ENCODE measurements at places on chromosomes 11 and 22.

- no peak for DNase-seq
Measured at GRCh38 chr11:84019571-84020194, 733.5 kb upstream of the CCDC90B start.

GRCh38 chr22:49413551-49413950, 414.1 kb downstream of the BRD1 start:
- no peak for DNase-seq

- peak; percentile 73 for DNase-seq
Measured at GRCh38 chr11:61516675-61517572, 8.4 kb downstream of the LRRC10B start.

- no peak for DNase-seq
Measured at GRCh38 chr11:130879836-130880235, 36.4 kb downstream of the SNX19 start.

DNA sequence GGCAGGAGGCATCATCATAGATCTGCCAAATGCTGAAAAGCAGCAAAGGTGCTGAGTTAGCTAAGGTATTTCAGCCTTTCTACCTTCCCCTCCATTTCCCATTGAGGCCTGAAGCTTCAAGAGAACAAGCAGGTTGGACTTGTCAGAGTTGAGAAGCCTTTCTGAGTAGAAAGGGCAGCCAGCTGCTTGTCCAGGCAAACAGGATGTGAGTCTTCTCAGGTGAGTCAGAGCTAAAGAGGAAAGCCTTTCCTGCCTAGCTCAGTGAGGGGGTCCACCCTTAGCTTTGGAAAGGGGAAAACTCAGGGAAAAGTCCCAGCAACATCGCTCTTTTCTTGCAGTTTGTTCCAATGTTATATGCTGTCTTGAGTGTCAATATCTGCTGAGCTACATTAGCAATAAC, 13.2 kb upstream of the MPZL2 start:
- no peak for DNase-seq

GRCh38 chr11:3202759-3203158, 15.9 kb downstream of the MRGPRG start:
- peak; percentile 15 for DNase-seq

DNA sequence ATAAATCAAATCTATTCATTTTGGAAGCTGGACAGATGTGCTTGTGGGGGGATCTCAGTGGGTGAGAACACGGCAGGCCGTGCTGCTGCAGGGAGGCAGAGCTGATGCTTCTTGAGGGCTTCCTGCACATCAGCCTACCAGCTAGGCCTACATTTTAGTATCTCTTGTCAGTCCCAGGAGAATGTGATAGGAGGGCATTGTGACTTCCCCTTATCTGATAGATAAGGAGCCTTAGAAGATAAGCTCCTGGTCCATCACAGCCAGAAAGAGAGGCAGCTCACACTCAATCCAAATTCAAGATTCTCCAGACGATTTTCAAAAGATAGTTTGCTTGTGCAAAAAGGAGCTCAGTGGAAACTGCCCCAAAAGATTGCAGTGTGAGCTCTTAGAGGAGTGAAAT, 89.0 kb downstream of the SHANK2 start:
- DNase-seq: no peak

DNA sequence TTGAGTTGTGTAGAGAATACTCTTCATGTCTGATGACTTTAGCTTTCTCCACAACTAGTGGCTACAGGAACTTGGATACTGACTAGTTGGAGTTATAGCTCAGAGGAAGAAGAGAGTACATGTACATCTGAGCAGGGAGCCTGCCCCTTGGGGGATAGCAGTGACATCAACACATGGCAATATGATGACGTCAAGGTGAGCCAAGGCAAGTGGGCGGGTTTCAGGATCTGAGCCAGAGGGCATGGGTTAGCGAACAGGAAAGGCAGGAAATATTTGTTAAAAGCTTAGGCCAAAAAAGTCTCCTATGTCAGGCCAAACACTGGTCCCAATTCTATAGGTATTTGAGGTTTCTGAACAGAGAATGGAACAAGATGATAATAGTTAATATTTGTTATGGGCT, 42.0 kb upstream of the HORMAD2 start:
- no peak for DNase-seq

GRCh38 chr11:70033711-70034070, 44.4 kb upstream of the ANO1 start:
- DNase-seq: no peak

- no peak for DNase-seq
Measured at GRCh38 chr22:19710769-19711106, 3.6 kb upstream of the SEPTIN5 start.

DNA sequence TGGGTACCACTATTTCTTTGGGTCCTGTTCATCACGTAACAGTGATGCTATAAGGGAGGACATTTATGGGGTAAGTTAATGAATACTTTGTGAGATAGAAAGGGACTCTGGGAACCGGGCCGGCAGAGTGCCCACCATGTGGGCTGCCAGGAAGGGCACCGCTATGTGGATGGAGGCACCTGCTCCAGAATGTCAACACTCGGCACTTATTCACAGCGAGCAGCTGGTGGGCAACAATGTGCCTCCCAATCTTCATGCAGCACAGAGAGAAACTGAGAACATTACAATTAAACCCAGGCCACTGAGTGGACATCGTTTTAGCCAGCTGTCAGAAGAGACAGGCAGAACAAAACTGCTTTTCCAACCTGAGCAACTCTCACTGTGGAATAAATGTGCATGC, 15.8 kb upstream of the ELFN2 start:
- no peak for DNase-seq

- DNase-seq: no peak
Measured at GRCh38 chr22:49880281-49880680, 26.6 kb downstream of the ZBED4 start.

GRCh38 chr11:31767066-31767465, 44.1 kb downstream of the PAX6 start:
- DNase-seq: no peak

DNA sequence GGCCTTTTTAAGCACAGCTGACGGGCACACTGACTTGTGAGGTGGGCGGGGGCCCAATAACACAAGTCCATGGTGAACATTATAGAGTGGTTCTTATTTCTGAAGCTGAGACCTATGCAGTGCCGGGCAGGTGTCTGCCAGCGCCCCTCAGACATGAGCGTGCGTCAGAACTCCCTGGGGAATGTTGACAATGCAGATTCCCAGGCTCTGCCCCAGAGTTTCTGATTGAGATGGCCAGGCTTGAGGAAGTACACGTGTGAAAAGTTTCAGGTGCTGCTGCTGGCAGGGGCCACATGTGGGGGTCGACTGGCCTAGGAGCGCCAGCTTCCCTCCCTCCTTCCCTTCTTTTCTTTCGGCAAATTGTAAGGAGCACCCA, 46.2 kb downstream of the TPCN2 start:
- DNase-seq: no peak

DNA sequence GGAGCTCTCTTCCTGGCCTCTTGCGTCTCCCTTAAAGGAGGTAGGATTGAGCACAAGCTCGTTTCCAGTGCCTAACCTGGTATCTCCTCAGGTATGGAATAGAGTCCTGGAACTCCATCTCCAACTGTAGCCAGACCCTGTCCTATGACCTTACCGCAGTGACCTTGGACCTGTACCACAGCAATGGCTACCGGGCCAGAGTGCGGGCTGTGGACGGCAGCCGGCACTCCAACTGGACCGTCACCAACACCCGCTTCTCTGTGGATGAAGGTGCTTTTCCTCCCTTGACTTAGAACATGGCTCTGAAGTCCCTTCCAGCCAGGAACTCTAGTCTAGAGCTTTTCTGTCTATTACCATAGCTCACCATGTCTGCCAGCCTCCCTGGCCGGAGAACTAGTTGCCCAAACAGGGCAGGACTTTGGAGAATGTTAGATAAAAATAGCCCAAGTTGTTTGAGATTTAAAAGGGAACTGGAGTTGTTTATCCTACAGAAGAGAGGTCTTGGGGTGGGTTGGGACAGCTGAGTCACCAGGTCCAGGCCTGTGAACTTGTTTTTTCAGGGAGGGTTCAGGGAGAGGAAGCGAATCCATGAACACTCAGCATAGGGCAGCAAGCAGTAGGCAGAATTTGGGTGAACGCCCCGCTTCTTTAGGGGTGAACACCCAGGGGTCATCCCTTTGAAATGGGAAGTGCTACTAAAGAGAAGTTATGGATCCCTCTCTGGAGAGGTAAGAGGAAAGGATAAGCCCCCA, 3.3 kb downstream of the IL10RA start:
- no peak for DNase-seq

- no peak for DNase-seq
Measured at GRCh38 chr22:44132724-44133123, 48.0 kb upstream of the PARVG start.

DNA sequence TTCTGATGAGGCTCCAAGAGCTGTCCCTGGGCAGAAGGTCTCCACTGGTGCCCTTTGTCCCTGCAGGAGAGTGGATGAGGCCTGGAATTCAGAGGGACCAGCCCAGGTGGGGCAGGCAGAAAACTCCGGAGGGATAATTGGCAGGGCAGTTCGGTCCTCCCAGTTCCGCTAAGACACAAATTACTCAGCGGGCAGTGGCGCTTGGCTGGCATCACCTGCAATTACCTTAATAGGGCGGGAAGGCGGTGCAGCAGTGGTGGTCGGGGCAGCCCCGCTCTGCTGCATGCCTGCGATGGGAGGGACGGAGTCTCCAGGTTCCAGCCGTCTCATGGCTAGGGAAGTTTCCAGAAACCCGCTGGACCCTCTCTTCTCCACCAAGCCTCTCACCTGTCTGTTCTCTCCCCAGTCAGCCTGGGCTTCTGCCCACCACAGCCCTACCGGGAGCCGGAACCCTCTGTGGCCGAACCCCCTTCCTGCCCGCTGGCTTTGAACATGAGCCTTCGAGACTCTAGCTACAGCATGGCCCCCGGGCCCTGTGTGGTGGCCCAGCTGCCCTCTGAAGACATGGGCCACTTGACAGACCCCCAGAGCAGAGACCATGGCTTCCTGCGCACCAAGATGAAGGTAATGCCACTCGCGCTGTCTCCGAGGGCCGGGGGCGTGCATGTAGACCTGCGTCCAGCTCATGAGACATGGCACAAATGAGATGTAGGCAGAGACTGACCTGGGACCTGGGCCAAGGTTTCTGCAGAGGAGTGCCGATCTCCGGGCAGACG, 7.0 kb downstream of the OVOL1 start:
- DNase-seq: no peak

- DNase-seq: no peak
Measured at GRCh38 chr11:116500947-116501602, 271.7 kb downstream of the BUD13 start.

GRCh38 chr11:44946263-44946662, 4.4 kb downstream of the TP53I11 start:
- no peak for DNase-seq

DNA sequence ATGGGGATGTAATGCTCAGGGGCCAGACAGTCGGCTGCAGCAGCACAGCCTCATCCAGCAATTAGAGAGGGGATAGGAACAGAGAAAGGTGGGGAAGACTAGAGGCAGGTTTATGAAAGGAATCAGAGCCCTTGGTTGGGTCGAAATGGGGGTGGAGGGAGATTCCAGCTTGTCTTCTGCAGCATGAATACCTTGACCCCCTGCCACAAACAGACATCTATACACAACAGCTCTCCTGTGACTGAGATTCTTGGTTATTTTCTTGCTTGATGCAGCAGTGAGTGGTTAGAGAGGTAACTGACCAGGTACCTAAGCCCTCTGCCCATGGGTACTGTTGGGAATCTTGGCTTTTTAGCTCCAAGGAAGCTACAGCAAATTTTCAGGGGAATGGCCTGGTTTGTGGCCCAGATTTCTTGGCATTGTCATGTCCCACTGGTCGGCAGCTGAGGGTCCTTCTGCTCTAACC, at the start of gene TRIM49D1:
TRIM49D1 (minus strand) TSS at position 51 of the 466 bp plus-strand sequence. CDS start 4,535 bp downstream, outside the sequence.
- DNase-seq: no peak

GRCh38 chr11:48184452-48184851, 32.2 kb upstream of the OR4B1 start:
- no peak for DNase-seq

DNA sequence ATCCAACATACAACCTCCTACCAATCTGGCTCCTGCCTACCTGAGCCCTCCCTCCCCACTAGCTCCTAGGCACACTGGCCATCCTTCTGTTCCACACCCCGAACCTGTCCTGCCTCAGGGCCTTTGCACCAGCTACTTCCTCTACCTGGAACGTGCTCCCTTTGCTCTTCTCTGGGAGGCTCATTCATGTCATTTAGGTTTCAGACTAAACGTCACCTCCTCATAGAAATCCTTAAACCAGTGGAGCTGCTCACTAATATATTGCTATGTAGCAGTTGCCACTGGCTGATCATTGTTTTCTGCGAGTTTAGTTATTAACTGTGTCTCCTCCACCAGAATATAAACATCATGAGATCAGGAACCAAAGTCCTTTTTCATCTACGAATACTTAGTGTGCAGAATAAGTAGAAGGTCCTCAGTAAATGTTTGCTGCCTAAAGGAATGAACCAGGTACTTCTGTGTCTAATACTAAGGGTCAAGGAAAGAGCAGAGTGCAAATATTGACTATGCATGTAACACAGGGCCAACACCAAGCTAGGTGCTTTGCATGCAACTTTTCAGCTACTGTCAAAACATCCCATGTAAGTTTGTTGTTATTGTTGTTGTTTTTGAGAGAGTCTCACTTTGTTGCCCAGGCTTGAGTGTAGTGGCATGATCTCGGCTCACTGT, 277.6 kb upstream of the SYN3 start:
- no peak for DNase-seq

DNA sequence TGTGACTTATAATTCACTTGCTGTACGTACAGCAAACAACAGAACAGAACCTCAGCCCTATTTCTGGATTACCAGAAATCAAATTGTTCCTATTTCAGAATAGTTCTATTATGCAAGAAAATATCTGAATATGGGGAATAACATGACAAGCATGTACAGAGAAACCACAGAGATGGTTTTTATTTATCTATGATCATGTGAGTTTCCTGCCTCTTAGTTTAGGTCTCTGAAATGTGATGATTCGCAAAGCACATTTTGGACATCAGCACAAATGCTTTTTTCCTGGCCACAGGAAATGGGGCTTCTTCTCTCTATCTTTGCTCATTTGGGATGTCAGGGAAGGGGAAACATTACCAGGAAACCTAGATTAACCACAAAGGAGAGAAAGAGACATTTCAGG, 266.7 kb upstream of the CTSC start:
- no peak for DNase-seq

GRCh38 chr22:48444320-48445112, 1383.2 kb downstream of the BRD1 start:
- no peak for DNase-seq

DNA sequence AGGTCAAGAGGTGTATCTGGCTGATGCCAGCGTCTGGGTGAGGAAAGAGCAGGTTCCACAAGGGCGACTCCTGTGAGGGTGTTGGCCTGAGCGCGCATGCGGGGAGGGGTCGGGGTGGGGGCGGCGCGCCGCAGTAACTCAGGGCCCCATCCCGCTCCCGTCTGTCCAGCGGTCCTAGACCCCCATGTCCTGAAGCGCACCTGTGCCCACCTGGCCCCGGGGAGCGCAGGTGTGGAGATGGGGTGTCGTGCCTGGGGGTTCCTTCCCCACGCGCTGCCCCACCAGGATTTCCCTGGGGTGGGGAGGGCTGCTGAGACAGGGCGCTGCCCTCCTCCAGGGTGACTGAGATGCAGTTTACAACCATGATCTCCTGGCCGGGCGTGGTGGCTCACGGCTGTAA, 20.9 kb downstream of the RNH1 start:
- no peak for DNase-seq

- no peak for DNase-seq
Measured at GRCh38 chr11:2432171-2432621, 12.1 kb downstream of the TRPM5 start.

GRCh38 chr22:47002692-47003091, 240.2 kb downstream of the TBC1D22A start:
- no peak for DNase-seq

All from activated CD8-positive, alpha-beta memory T cell treated with anti-CD3 and anti-CD28 coated beads, Interleukin-2, amount 50 U/mL, for 4 hours (primary cell).